ENCODE measurements at places on chromosomes 6 and 20. TPM values are rescaled to one million over a fixed set of nuclear protein-coding genes. Genes with fewer than 3 reads are reported as not detected.

SRSF12 gene
- total RNA-seq: not detected

SLC22A1 gene
- 0.56 TPM for total RNA-seq

AVP gene
- total RNA-seq: not detected

CALHM4 gene
- not detected for total RNA-seq

CYP21A2 gene
- total RNA-seq: not detected

SLC17A3 gene
- not detected for total RNA-seq

METTL24 gene
- total RNA-seq: not detected

SGK1 gene
- total RNA-seq: 186 TPM

RUNX2 gene
- total RNA-seq: 5.1 TPM

MYBL2 gene
- 108 TPM for total RNA-seq

COL21A1 gene
- total RNA-seq: 0.18 TPM

MSH5 gene
- 20.9 TPM for total RNA-seq
